ENCODE measurements at places on chromosomes 13 and 19.
A peak's percentile ranks its signal among the peaks of the same experiment; 100 is the strongest.

GRCh38 chr19:31378404-31378803, 29.2 kb upstream of the TSHZ3 start:
- DNase-seq: peak; percentile 79

- DNase-seq: peak; percentile 80
Observed at GRCh38 chr13:33110713-33111413, 94.6 kb downstream of the KL start.

- no peak for DNase-seq
Observed at GRCh38 chr19:2883686-2884439, 16.7 kb downstream of the ZNF556 start.

DNA sequence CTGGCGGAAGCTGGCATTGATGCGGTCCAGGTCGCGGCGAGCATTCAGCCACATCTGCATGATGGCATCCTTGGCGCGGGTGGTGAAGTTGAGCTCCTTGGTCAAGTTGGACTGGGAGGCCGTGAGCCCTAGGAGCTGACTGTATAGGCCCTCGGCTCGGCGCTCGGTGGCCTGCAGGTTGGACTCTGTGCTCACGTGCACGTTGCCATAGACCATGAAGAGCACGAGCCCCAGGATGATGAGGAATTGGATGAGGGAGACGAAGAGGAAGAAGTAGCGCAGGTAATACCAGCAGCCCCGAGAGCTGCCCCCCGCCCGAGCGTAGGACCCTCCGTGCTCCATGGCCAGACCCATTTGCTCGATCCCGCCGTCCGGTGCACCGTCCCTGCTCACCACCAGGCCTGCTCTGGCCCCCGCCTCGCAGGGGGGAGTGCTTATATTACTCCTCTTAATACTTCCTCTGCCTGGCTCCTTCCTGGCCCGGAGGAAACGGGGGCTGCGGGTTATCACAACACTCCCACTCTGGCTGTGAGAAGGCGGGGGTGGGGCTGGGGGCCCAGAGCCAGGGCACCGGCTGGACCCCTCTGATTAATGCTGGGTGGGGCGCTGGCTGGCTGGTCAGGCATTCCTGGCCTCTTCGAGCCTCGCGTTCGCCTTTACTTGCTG, at the start of gene PLVAP:
Gene PLVAP (minus strand): TSS at position 408 of the 666 bp plus-strand sequence. CDS start 54 bp downstream, at position 354.
- no peak for DNase-seq

- DNase-seq: peak; percentile 78
Observed at GRCh38 chr13:93559718-93560117, 333.1 kb downstream of the GPC6 start.

GRCh38 chr19:38736036-38736412, 8.2 kb downstream of the CAPN12 start:
- peak; percentile 70 for DNase-seq

DNA sequence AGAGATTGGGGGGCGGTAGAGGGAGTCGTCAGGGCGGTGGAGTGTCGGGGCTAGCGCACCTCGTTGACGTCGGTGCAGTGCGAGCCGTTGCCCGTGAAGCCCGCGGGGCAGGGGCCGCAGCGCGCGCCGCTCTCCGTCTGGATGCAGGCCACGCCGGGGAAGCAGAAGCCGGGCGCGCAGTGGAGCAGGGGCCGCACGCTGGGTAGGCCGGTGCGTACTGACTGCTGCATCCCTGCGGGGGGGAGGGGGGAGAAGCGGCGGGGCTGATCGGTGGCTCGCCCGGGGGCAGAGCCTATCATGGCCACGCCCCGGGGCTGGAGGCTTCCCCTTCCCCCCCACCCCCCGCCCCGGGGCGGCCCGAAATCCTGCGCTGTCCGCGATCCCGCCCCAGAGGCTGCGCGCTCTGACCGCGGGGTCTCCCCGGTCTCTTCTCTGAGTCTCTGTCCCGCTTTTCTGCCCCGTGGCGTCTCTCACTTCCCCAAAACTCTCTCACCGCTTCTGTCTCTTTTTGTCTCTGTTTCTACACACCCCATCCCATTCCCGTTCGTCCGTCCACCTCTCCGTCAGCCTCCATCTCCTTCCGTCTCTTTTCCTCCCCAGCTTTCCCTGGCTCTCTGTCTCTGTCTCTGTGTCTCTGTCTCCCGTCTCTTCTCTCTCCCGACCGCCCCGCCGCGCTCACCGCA, 1.1 kb downstream of the COMP start:
- peak; percentile 42 for DNase-seq

- no peak for DNase-seq
Observed at GRCh38 chr13:33743438-33744368, 74.2 kb upstream of the RFC3 start.

DNA sequence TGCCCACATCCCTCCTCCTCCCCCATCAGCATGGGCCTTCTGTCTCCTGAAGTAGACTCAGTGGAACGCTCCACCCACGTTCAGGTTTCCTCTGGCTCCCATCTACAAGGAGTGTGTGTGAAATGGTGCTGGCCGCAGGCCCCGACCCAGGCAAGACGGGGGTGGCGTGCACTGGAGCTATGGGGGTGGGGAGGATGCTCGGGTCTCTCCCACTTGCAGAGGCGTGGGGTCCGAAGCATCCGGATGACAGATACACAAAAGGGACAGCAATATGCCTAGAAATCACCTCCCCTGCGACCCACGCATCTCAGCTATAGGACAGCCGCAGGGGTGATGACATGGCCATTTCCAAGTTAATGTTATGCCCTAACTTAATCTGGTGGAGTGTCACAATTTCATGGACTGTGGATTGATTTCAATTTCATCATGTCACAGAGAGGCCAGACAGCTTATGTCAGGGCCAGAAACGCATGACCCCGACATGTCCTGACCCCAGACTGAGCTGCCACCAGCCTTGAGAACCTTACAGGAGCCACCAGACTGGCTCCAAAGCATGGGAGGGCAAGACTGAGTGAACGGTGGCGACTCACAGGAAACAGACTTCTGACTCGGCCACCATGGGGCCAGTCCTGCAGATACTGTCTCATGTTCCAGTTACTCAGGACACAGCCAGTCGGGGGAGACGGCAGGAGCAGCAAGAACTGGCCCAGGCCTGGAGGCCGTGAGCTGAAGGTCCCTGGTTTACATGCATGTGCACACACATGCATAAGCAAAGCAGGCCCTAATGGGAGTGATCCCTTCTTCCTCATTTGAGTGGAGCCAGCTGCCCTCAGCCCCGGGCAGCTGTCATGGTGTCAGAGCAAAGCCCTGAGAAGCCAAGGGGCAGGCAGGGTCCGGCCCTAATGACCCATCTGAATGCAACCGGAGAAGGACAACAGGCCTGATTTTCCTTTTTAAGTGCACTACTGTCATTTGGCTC, 82.2 kb downstream of the SLC7A1 start:
- no peak for DNase-seq

DNA sequence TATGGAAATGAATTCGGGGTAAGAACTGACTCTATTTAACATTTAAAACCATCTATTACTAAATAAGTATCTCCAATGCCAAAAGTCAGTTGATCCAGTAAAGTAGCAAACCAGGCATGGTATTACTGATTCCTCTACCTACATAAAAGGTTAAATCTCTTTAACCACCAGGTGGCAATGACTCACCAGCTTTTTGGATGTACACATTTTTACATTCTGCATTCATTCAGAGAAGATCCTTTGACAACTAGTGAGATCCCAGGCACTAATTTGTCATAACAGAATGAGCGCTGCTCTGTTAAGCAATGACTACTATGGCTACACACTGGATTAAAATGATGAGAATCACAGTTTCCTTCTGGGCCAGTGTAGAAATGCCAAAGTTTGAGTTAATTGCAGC, 329.8 kb upstream of the GPC6 start:
- DNase-seq: peak; percentile 42

DNA sequence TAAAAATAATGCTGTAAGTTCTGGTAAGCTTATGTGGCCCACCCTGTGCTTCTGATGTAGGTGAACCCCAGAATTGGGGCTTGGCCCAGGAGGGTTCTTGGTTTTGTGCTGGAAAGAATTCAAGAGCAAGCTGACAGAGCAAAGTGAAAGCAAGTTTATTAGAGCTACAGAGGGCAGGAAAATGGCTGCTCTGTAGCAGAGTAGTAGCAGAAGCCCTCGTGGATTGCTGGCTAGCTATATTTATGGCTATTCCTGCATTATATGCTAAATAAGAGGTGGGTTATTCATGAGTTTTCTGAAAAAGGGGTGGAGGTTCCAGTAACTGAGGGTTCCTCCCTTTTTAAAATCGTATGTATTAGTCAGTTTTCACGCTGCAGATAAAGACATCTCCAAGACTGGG, 20.6 kb upstream of the ZNF599 start:
- DNase-seq: no peak

- no peak for DNase-seq
Observed at GRCh38 chr13:23793711-23794110, 95.5 kb downstream of the MIPEP start.

DNA sequence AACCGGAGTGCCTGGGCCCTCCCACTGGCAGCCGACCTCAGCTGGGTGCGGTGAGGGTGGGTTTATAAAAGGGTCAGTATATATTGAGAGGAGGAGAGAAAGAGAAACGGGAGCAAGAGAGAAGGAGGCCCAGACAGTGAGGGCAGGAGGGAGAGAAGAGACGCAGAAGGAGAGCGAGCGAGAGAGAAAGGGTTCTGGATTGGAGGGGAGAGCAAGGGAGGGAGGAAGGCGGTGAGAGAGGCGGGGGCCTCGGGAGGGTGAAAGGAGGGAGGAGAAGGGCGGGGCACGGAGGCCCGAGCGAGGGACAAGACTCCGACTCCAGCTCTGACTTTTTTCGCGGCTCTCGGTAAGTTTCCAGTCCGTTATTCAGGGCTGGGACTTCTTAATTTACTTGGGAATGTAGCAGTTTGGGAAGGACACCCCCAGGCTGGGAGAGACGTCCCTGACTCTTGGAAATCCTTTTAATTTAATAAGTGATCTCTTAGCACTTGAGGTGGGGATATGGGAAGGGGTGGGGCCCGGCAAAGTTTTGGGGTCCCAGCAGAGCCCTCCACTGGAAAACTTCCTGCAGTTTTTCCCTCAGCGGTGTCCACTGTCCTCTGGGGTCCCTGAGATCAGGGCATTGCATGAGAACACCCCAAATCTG, at the start of gene EMP3:
Gene EMP3 (plus strand): TSS at position 288 of the 646 bp plus-strand sequence. CDS start 1,293 bp downstream, outside the sequence.
- peak; percentile 95 for DNase-seq

GRCh38 chr13:97388373-97388772, 45.6 kb upstream of the RAP2A start:
- no peak for DNase-seq

GRCh38 chr19:17495639-17496296, 15.7 kb upstream of the PGLS start:
- DNase-seq: no peak

- no peak for DNase-seq
Observed at GRCh38 chr19:40216777-40217026, 1.5 kb downstream of the TTC9B start.

- no peak for DNase-seq
Observed at GRCh38 chr13:25400925-25401324, 29.2 kb downstream of the ATP8A2 start.

DNA sequence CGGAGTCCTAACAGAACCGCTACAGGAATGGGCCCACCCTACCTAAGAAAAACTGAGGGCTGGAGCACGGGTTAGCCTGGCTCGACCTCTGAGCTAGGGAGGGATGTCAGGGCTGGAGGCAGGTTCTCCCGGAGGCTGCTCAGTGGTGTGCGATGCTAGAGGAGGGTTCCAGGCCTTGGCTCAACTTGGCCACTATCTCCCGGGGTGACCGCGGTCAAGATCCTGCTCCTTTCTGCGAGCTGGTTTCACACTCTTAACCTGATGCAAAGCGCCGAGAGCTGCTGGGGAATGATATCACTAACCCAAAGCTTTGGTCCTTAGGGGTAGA, 301 bp downstream of the POP4 start:
- no peak for DNase-seq

GRCh38 chr19:39514840-39515550, at the start of gene SELENOV:
Gene SELENOV (plus strand): TSS chr19:39515139. CDS start chr19:39515213, 74 bp downstream.
- peak; percentile 28 for DNase-seq

DNA sequence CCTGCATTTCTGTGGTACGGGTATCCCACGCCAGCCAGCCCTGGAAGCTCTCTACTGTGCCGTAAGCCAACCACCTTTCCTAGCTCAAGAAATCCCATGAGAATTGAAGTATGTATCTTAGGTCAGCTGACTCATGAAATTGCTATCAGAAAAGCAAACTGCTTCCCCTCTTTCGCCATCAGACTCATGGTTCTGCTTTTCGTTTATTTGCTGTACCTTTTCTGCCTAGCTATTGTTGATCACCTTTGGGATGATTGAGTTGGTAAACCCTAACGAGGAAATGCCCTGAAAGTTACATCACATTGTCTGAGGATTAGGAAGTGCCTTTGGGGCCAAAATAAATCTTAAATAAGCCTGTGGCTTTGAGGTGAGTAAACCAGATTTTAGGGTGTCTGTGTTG, at the start of gene ADGRE3:
Gene ADGRE3 (minus strand): TSS at position 81 of the 400 bp plus-strand sequence. CDS start 74 bp downstream, at position 7.
- DNase-seq: no peak

DNA sequence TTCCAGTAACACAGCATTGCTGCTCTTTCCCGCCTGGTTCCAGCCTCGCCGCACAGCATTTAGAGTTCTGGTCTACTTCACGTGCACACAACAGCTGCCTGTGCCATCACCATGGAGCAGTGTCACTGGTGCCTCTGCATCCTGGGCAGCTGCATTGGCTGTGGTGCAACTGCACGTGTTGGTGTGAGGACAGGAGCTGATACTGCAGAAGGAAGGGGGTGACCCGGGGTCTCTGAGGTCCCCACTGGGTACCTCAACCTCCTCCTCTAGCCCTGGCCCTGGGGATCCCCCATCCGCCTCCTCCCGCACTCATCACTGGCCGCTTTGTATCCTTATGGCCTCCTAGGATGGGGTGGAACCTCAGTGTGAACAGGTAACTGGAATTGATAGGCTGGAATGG, 112.5 kb downstream of the SOX1 start:
- no peak for DNase-seq

DNA sequence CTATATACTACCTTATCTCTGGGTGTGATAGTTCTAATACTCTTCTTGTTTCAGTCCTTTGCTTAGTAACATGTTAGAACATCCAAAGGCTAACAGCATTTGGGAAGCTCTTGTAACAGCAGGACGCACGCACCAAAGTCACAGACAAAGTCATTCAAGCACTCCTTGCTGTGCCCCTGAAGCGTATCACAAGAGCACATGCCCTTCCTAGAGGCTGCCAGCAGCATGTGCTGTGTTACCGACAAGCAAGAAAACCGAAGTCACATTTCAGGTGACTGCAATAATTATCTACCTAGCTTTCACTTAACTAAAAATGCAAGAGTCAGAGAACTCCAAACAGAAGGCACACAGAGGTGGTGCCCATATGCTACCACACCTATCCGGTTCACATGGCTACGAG, 194.1 kb downstream of the KLF12 start:
- no peak for DNase-seq

- no peak for DNase-seq
Observed at GRCh38 chr19:16575282-16575681, 3.1 kb upstream of the SLC35E1 start.

- DNase-seq: no peak
Observed at GRCh38 chr19:19379527-19379926, 25.9 kb upstream of the GATAD2A start.

GRCh38 chr19:3904233-3904632, 23.7 kb downstream of the ATCAY start:
- DNase-seq: no peak

GRCh38 chr19:27885359-27885758, 1327.6 kb downstream of the UQCRFS1 start:
- DNase-seq: no peak

GRCh38 chr13:43487461-43487860, 299.3 kb downstream of the ENOX1 start:
- no peak for DNase-seq

- peak; percentile 2 for DNase-seq
Observed at GRCh38 chr13:82569581-82569980, 1312.7 kb downstream of the SLITRK1 start.
